ENCODE measurements at places on chromosomes 11 and 22.
A peak's percentile ranks its signal among the peaks of the same experiment; 100 is the strongest.

DNA sequence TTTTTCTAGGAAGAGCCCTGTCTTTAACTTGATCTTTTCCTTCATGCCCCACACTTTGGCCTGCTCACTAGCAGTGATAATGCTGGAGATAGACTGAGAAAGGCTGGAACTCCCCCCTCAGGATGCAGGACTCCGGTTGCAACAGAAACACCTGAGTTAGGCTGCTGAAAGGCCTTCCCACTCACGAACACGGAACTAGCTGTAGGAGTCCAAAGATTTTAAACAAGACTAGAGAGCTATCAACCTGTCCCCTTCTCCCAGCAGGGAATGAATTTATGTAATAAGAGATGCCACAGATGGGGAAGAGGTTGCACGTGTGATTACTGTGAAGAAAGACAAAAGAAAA, 13.0 kb downstream of the SCN3B start:
- no peak for DNase-seq

DNA sequence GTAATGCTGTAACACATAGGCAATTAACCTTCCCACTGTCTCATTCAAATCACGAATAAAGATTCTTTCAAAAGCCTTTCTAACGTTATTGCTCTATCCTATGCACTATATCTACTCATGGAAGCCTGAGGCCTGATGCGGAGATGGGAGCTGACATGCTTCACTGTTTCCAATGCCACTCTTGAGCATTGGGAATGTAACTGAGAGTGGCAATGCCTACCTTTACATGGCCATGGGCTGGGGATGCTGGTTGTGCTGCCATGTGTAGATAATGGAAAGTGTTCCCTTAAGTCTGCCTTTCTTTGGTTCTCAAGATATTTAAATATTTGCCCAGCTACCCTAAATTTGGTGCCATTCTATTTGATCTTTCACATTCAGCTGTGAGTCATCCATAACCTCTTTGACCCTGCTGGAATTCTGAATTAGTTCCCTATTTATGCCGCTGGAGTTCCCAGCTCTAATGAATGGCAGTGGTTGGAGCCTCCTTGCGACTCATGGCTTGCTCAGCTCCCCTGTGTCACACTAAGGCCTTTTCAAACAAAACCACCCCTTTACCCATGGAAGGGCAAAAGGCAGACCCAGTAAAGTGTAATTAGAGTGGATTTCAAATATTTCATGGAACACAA, 21.4 kb upstream of the DKK3 start:
- no peak for DNase-seq

- DNase-seq, result no peak
Measured at GRCh38 chr11:33379947-33380346, 122.8 kb downstream of the HIPK3 start.

GRCh38 chr11:73342633-73343032, 33.6 kb upstream of the RELT start:
- DNase-seq, result peak; percentile 90

DNA sequence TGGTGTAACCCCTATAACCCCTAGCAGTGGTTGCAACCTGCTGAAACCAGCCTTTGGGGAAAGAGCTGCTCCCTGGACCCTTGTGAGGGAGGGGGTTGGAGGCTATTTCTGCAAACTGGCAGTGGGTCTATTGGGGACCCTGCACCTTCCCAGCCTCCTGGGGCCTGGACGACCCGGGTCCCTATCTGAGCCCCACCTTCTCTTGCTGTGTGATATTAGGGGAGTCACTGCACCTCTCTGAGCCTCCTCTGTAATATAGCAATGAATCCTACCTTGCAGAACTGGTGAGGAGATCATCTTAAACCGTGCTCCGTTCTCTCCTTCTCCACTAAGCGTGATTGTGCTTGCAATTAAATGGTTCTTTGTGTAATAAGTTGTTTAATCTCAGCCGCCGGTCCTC, 24.0 kb upstream of the MPPED1 start:
- no peak for DNase-seq

GRCh38 chr11:123684601-123685000, 30.2 kb upstream of the SCN3B start:
- no peak for DNase-seq

All from H7 (cell line).